Activated CD4-positive, alpha-beta T cell treated with anti-CD3 and anti-CD28 coated beads, Interleukin-2, amount 10 ng/mL, durations not matched to agents 7 days and 5 days (primary cell): ENCODE measurements at places on chromosomes 3 and 15.

- no peak for DNase-seq
Measured at GRCh38 chr15:89383365-89384175, 48.9 kb upstream of the POLG start.

DNA sequence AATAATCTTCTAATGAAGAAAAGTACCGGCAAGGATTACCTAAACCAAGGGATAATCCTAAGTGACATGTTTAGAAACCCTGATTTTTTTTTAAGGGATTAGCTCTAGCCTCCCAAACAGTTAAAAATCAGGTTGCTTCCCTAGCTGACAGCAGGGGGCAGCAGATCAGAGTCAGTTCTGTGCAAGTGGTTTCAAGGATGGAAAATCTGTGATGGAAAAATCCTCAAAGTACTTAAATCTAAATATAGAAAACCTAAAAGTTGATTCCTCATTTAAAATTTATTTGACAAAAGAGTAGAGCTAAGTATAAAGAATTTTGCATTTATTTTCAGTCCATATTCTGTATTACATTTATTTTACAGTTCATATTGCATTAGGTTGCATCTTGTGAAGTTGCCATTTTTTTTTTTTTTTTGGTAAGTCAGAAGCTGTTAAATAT is 107.6 kb downstream of the PEX5L start:
- DNase-seq: peak; percentile 43

DNA sequence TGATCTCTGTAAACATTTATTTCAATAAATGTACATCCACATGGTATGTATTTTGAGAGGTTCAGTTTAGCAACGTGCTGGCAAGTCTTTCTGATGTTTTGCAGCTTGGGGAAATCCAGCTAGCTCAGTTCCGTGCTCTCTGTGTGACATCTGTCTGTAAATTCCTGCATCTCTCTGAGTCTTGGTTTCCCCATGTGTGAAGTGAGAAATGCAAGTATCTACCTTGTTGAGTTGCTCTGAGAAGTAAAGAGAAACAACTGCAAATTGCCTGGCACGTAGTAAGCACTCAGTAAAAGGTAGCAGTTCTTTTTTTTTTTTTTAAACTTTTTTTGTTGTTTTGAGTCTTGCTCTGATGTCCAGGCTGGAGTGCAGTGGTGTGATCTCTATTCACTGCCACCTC is 30.2 kb upstream of the MORF4L1 start:
- no peak for DNase-seq

- no peak for DNase-seq
Measured at GRCh38 chr15:38071211-38071972, 137.0 kb downstream of the TMCO5A start.

- no peak for DNase-seq
Measured at GRCh38 chr15:49190586-49190985, 20.5 kb downstream of the GALK2 start.

GRCh38 chr3:108477511-108478147 is 32.8 kb downstream of the MYH15 start:
- DNase-seq: peak; percentile 70

DNA sequence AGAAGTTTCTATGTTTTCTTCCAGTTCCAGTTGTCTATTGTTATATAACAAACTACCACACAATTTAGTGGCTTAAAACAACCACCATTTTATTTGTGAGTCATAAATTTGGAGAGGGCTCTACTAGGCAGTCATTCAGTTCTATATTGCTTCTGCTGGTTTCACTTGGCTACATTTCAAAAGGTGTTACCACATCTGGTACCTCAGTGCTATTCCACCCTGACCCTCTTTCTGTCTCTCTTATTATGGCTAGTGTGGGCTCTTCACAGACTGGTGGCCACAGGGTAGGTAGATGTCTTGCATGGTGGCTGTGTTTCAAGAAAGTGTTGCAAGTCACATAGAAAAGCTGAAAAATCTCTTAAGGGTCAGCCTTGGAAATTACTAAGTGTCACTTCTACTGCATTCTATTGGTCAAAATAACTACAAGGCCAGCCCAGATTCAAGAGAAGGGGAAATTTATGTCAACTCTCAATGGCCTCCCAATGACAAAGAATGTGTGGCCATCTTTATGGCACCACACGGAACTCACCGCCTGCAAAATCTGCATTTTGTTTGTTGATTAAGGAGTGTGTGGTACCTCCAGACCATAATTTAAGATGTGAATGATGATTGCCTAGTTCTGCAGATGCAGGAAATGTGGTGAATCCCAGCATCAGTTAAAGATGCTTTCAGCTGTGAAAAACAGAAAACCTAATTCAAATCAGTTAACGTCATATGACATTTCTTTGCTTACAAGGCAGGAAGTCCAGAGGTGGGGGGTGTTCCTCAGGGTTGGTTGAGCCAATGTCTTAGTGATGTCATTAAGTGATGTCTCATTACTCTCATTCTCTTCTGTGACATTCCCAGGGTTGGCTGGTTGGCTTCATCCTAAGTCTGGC is 105.8 kb upstream of the RASGRP1 start:
- DNase-seq: peak; percentile 80

DNA sequence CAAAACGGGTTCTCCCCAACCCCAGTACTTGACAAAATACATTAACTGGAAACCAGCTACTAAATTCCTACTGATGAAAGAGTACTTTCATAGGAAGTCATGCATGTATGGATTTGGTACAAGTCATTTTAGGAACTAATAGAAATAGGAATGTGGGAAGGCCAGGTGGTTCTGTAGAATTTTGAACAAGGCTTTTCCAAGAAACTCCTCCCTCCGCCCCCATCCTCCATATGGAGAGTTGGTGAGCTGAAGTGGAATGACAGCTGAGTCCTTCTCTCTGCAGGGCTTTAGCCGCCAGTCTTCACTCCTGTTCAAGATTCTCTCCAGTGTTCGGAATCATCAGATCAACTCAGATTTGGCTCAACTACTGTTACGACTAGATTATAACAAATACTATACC is 33.2 kb downstream of the TUBGCP4 start:
- DNase-seq: no peak

DNA sequence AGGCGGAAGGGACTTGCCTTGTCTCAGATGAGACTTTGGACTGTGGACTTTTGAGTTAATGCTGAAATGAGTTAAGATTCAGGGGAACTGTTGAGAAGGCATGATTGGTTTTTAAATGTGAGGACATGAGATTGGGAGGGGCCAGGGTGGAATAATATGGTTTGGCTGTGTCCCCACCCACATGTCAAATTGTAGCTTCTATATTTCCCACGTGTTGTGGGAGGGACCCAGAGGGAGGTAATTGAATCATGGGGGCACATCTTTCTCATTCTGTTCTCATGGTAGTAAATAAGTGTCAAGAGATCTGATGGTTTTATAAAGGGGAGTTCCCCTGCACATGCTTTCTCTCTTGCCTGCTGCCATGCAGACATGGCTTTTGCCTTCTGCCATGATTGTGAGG is 89.2 kb downstream of the CGGBP1 start:
- DNase-seq: no peak

DNA sequence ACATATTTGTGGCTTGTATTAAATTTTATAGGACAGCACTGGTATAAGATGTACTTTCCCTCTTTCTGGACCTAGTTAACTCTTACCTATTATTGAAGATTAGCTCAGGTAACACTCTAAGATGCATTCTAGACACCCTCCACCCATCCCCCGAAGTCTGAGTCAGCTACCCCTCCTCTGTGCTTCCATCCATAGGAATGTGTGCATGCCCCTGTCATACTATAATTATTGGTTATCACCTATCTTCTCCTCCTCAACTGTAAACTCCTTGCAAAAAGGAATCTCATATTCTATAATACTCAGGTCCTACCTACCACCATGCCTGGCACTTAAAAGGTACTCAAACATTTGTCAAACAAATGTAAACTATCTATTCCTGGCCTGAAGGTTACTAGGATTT is 3.0 kb downstream of the PEAK1 start:
- DNase-seq: no peak

DNA sequence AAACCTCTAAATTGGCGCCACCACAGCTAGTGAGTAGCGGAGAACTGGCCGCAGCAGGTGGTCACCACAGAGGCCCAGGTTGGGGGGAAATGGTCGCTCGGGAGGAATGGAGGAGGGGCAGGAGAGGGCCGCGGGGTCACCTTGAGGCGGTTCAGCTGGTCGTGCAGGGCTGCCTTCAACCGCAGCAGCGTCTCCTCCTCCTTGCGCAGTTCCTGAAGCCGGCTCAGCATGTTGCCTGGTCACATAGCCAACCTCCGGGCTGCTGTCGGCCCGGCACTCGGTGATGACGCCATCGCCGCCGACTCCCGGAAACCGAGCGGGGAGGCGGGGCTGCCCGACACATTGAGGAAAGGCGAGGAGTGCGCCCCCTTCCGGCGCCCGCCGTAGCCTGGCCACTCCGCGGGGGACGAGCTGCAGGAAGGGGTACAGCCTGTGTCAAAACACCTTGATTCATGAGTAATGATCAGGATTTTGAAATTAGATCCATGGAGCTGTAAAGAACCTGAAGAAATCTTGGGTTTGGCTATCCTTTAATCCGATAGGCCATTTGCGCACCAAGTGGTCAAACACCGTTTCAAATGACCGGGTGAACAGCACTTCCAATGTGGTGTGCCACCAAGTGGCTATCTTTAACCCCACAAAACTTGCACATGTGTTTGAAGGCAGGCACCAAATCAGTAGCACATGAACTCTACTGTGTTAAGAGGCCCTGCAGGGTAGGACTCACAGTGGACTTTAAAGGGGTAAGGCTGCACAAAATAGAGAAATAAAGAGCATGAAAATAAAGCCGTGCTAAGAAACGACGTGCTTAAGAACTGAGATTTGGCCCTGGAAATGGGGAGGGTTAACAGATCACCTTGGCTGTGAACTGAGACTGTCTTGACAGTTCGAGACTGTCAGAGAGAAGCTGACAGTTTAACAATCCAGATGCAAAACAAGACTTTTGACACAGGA is at the start of gene SNAPC5:
TSS of gene SNAPC5 (minus strand) at position 261 of the 954 bp plus-strand sequence. CDS start at position 230, 31 bp downstream.
- peak; percentile 98 for DNase-seq

- DNase-seq: no peak
Measured at GRCh38 chr3:70647823-70648222, 335.4 kb upstream of the MDFIC2 start.

DNA sequence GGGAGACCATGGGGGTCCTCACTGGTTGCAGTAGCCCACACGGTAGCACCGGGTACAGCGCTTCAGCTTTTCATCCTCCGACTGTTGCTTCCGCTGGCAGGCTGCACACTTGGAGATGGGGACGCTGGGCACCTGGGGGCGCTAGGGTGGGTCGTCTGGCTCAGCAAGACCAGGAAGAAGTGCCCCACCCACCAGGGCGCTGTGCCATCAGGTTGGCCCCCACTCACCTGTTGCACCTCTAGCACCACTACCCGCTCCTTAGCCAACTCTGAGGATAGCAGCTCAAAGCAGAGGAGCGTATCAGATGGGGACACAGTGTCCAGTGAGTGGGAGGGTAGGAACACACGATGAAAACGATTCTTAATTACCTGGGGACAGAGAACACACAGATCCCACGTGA is 7.7 kb upstream of the QARS1 start:
- DNase-seq: no peak

DNA sequence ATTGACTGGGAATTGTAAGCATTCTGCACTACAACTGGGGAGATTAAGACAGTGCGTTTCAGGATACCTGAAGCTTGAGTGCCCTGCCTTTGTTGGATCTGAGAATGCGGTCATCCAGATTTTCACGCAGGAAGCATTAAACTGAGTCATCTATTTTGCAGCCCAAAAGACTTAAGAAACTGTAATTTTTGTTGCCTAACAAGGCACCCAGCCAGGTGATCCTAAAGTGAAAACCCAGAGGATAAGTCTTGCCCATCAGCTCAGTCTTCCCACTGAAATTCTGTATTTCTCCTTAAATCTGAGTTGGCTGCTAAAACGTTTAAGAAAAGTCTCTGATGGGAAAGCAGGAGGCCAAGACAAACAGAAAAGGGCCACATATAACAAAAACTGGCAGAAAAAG is 242.5 kb upstream of the TMCO5A start:
- no peak for DNase-seq

- no peak for DNase-seq
Measured at GRCh38 chr15:84658788-84659411, 901 bp upstream of the NMB start.

DNA sequence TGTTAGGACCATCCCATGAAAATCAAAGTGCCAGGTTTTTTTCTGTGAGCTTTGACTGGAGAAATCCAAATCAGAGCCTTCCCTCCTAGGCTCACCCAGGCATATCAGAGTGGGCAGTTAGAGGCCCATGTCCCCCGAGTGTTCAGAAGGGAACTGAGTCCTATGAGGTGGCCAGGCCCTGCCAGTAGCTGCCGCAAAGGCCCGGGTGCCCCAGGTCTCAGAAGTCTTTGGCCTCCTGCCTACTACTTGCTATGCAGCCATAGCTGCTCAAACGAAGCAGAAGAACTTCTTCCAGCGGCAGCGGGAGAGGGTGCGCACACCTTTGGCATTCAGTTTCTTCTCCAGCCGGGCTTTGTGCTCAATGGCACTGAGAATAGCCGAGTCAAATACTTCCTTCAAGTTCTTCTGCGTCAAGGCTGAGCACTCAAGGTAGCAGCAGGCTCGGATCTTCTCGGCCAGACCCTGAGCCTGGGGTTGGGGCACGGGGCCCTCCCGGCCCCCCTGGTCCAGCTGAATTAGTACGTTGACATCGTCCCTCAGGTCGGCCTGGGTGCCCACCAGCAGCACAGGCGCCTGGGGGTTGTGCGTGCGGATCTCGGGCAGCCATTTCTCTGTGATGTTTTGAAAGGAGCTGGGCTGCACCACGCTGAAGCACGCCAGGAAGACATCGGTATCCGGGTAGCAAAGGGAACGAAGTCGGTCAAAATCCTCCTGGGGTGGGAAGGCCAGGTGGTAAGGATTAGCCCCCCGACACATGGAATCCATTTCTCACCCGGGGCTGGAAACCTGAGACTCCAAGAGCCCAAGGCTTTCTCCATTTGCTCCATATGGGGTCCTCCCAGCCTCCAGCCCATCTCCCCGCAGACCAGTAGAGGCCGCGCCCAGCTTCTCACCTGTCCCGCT is 992 bp downstream of the RHOV start:
- no peak for DNase-seq

GRCh38 chr15:98408231-98408630 is 240.1 kb upstream of the IGF1R start:
- DNase-seq: no peak

DNA sequence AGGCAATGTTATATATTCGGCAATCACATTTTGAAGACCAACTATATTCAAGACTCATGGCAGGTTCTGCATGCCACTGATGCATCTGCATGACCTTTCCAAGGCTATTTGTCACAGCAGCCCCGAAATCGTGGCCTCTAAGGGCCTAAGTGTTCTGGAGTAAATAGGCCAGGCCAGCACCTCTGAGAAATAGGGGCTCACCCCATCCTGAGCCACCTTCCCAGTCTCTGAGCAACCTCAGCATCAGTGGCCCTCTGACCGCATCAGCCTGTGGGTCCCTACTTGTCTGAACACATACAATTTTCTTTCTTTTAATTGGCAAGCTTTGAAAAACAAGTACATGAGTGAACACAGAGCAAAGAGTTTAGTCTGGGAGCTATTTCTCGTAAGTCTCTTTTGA is 45.9 kb upstream of the THBS1 start:
- DNase-seq: no peak
